Bronchial smooth muscle cell (primary cell): ENCODE measurements at places on chromosomes 2 and 18. TPM values are rescaled to one million over a fixed set of nuclear protein-coding genes. Genes with fewer than 3 reads are reported as not detected.

Gene SIX3
- total RNA-seq, result not detected in 2 replicates

Gene TNFRSF11A
- 0.09 and 0.16 TPM in 2 replicates for total RNA-seq

Gene TEKT4
- not detected in 2 replicates for total RNA-seq

Gene DNAH7
- total RNA-seq, result 0.94 and 1.6 TPM in 2 replicates

Gene NPC1
- 23.7 and 40.2 TPM in 2 replicates for total RNA-seq

Gene MC4R
- total RNA-seq, result not detected in 2 replicates

Gene EVA1A
- 5.8 and 19.2 TPM in 2 replicates for total RNA-seq

Gene ZNF532
- 29.3 and 59.4 TPM in 2 replicates for total RNA-seq

Gene RNF144A
- total RNA-seq, result 0.17 and 3.9 TPM in 2 replicates

Gene PSTPIP2
- 2.7 and 6.9 TPM in 2 replicates for total RNA-seq

Gene GAD1
- total RNA-seq, result under 0.01 and 0.09 TPM in 2 replicates

Gene TUBB6
- total RNA-seq, result 377 and 531 TPM in 2 replicates

Gene SERPINB3
- 0.09 TPM in 1 of 2 replicates, not detected in the other for total RNA-seq

Gene RNF149
- 37.8 and 42.1 TPM in 2 replicates for total RNA-seq

Gene NEB
- under 0.01 and 0.09 TPM in 2 replicates for total RNA-seq

Gene KLHL30
- 0.09 and 0.16 TPM in 2 replicates for total RNA-seq

Gene ZSWIM2
- not detected in 2 replicates for total RNA-seq

Gene PLEKHM3
- 10.6 and 18.6 TPM in 2 replicates for total RNA-seq

Gene POTEJ
- total RNA-seq, result not detected in 2 replicates
